Stimulated activated CD8-positive, alpha-beta memory T cell treated with anti-CD3 and anti-CD28 coated beads, Interleukin-4, amount 100 ng/mL, for 1 hour (primary cell): ENCODE measurements at places on chromosomes 3 and 15.

DNA sequence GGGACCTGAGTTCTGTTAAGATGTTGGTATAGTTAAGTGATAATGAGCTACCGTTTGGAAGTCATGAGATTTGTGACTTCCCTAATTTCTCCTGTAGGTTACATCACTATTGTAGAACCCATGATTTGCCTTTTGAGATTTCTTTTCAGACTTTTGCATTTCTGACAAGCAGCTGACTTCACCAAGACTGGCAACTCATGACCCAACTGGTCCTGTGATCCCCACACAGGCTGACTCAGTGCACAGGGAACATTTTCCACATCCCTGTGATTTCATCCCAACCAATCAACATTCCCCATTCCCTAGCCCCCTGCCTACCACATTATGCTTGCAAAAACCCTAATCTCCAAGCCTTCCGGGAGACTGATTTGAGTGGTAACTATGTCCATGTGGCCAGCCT lies 242.1 kb upstream of the PDZRN3 start:
- no peak for DNase-seq

GRCh38 chr3:56833022-56833421 lies 31.3 kb upstream of the ARHGEF3 start:
- DNase-seq = no peak

GRCh38 chr15:80464951-80465625 lies 60.9 kb downstream of the ARNT2 start:
- no peak for DNase-seq

DNA sequence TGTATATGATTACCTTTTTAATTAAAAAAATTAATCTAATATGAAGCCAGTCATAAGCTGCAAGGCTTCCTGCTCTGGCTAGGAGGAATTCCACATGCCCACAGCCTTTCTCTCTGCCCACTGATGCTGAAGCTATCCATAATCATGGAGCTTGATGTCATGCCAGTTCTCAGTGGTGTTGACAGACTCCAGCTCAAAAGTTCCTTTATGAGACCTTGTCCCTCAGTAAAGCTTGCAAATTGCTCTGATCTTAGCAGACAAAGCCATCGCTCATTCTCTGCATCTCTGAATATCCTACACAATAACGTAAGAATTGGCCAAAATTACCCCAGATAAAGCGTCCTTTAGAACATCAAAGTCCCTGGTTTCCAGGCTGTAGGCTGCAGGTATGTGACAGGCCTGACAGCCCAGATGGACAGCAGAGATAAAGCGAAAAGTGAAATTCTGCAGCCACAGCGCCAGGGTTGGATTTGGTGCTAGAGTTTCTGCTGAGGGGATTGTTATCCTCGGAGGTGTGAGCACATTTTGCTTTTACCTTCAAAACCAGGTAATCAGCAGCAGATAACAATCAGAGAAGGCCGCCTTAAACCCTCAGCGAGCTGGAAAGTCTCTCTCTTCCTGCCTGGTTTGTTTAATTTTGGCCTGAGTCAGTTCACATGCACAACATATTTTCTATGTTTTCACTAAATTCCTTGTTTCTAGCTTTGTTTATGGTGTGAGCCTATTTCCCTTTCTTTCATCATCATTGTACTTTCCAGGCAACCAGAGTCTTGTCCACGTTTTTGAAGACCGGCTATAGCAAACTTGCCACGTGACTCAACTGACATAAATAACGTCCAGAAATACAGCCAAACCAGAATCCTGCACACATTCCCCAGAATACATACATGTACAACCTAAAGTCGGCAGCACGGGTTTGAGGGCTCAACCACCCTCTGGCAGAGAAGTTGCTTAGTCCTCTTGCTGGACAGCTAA lies 36.6 kb upstream of the ALDH1A3 start:
- DNase-seq = no peak

DNA sequence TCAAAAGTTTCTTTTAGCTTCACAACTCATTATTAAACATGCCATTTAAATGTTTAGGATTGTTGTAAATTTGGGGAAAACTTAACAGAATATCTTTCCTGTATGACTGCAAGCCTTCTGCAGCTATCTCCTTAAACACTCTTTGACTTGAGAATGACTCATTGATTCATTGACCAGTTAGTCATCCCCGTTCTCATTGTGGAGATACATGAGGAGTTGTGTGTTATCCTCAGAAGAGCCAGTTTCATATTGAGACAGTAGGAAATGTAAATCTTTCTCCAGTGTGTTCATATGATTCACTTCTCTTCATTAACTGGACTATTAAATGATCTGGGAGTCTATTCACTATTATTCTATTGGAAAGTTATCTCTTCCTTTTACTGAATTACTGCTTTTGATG lies 83.0 kb downstream of the CRYGS start:
- DNase-seq = no peak

GRCh38 chr15:68934341-68934740 lies 4.0 kb downstream of the SPESP1 start:
- DNase-seq = no peak

- DNase-seq = no peak
These were observed 4.5 kb downstream of the HEMK1 start for GRCh38 chr3:50573566-50574443.

DNA sequence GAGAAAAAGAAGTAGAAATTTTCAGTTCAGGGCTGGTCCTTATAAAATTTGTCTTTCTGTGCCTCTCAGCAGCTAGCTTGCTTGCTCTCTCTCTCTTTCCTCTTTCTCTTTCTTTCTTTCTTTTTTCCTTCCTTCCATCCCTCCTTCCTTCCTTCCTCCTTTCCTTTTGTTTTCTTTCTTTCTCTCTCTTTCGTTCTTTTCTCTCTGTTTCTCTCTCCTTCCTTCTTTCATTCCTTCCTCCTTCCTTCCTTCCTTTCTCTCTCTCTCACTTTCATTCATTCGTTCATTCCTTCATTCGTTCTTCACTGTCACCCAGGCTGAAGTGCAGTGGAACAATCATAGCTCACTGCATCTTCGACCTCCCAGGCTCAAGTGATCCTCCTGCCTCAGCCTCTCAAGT lies 69.3 kb upstream of the CPOX start:
- DNase-seq = no peak

DNA sequence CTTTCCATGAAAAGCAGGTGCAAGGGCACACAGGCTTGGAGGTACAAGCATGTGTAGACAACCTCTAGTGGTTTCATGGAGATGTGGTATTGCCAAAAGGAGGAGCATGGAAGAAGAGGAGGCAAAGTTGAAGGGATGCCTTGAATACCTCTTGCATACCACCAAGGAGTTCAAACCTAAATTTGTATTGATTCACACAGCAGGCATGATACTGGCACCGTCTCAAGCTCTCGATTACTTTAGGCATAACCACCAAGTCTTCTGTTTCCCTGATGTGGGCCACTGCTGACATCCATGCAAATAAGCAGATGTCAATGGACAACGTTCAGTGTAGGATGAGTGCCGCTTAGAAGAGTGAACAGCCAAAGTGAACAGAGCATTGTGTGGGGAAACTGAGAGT lies 87.1 kb downstream of the SCN11A start:
- no peak for DNase-seq

DNA sequence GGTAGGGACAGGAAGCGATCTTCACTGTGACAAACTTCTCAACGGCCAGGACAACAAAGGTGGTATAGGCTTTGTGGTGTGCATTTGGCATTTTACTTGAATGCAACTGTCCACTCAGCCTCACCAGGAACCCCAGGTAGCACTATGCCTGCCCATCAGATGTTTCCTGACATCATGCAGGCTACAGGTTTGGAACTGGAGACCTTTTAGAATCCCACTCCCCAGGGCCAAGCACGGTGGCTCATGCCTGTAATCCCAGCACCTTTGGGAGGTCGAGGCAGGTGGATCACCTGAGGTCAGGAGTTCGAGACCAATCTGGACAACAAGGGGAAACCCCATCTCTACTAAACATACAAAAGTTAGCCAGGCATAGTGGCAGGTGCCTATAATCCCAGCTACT lies 9.6 kb downstream of the STARD5 start:
- no peak for DNase-seq

GRCh38 chr3:183098536-183099025 lies 715 bp downstream of the MCCC1 start:
- DNase-seq = no peak

- no peak for DNase-seq
These were observed 142.4 kb upstream of the KCNMB2 start for GRCh38 chr3:178393824-178394223.

GRCh38 chr3:186375443-186375842 lies 13.4 kb upstream of the DGKG start:
- no peak for DNase-seq

GRCh38 chr15:101091080-101092017 lies 160.5 kb downstream of the CHSY1 start:
- DNase-seq = no peak

DNA sequence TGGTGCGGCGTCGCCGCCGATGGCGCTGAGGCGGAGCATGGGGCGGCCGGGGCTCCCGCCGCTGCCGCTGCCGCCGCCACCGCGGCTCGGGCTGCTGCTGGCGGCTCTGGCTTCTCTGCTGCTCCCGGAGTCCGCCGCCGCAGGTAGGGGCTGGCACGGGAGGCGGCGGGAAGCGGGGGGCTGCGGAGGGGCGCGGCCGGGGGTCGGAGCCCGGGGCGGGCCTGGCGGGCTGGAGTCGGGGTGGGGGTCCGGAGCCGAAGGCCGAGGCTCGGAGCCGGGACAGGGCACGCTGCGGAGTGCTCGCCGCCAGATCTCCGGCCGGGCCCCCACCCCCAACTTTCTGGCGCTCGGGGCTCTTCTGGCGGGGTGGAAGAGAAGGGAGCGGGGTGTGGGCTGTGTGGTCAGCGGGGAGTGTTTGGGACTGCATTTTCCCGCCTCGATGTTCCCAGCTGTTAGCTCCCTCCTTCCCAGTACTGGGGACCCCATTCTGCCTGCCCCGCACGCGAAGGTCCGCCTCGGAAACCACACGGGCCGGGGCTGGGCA lies 299 bp downstream of the TYRO3 start:
- no peak for DNase-seq

GRCh38 chr3:104291878-104292277 lies 1074.8 kb upstream of the ALCAM start:
- DNase-seq = no peak

GRCh38 chr15:46856839-46857502 lies 860.3 kb upstream of the SEMA6D start:
- DNase-seq = no peak

- DNase-seq = no peak
These were observed 79.4 kb upstream of the THBS1 start for GRCh38 chr15:39501366-39502081.

GRCh38 chr15:40878785-40879184 lies 4.8 kb upstream of the RHOV start:
- DNase-seq = no peak

DNA sequence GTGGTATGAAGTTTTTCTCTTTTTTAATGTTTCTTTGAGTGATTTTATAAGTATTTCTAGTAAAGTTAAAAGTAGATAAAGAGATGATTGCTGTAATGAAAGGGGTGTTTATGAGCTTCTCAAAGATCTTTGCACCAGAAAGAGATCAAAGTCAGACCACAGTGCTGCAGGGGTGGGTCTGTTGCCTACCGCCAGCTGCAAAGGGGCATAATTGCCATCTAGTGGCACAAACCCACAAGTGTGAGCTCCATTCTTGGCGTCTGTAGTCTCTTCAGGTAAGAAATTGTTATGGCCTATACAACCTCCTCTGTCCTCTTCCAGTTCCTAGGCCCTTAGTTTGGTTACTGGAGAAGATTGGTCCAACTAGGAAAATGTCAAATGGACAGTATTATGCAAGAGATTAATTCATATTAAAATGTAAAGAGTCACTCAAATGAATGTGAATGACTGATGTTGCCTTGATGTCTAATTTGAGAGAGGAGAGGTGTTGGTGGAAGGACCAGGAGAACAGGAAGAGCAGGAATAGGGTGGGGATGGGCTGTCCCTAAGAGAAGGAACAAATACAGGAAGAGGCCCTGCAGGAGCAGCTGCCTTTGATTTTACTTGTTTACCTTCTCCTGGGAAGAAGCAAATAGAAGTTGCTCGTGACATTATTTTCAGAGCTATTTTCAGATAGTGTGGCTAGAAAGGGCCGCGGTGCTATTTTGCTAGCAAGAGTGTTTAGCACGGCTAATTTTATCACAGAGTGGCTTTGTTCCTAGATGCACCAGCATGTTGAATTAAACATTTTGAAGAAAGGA lies 53.0 kb upstream of the GSK3B start:
- peak; percentile 3 for DNase-seq
